ENCODE measurements at places on chromosomes 11 and 22.

DNA sequence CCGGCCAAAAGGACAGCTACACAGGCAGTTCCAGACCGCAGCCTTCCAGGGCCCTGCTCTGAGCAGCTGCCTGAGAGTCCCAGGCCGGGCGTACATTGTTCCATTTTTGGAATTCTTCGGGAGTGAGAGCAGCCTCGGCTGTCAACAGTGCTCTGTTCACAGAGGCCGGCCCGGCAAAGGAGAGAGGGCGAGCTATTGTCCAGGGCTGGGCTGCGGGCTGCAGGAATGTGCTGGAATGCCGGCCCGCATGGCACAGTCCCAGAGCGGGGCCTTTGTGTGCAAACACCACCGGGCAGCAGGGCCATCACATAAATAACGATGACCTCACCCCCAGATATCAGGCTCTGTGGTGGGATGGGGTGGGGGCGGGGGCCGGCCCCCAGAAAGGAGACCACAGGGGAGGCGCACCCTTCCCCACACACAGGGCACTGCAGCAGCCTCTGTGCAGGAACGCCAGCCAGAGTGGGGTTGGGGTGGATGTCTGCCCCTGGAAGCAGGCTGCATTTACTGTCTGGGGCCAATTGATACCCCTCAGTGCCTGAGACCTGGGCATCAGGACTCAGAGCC lies 15.8 kb downstream of the LINC01488 start:
- no peak for DNase-seq

GRCh38 chr11:77067861-77068443 lies 1.2 kb downstream of the CAPN5 start:
- DNase-seq = no peak

DNA sequence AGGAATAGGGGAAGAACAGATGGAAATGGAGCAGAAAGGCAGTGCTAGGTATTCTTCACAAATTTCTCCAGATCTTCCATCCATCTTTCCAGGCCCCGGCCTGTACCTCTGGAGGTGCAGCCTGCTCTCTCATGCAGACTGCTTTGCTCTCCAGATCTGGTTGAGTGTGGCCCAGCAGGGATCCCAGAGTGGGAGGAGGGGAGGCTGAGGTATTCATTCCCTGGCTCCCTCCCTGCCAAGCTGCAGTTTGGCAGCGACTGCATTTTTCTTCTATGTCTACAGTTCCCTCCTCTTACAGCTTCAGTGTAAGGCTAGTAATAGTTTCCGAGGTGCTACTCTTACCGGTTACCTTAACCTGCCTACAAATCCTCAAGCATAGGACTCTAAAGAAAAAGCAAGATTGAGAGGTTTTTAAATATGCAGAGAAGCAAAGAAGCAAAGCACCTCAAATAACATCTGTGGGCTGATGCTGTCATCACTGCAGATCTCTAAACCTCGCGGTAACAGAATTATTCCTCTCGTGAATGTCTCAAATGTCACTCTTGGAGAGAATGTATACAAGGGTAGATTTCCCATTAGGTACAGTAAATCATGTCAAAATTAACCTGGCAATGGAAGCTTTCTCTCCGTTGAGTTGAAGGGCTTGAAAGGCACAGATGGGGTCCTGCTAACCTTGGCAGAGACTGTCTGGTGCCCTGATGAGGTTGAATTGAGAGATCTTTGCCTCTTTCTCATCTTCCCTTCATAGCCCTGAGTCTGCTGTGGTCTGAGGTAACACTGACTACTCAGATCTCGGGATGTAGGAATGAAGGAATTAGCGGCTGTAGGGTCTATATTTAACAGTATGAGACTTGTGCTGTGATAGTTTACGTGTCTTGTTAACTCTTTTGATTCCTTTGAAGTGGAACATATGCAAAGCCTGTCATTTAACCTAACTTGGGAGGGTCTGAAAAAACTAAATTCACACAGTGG lies 297.9 kb upstream of the C11orf87 start:
- DNase-seq = no peak

DNA sequence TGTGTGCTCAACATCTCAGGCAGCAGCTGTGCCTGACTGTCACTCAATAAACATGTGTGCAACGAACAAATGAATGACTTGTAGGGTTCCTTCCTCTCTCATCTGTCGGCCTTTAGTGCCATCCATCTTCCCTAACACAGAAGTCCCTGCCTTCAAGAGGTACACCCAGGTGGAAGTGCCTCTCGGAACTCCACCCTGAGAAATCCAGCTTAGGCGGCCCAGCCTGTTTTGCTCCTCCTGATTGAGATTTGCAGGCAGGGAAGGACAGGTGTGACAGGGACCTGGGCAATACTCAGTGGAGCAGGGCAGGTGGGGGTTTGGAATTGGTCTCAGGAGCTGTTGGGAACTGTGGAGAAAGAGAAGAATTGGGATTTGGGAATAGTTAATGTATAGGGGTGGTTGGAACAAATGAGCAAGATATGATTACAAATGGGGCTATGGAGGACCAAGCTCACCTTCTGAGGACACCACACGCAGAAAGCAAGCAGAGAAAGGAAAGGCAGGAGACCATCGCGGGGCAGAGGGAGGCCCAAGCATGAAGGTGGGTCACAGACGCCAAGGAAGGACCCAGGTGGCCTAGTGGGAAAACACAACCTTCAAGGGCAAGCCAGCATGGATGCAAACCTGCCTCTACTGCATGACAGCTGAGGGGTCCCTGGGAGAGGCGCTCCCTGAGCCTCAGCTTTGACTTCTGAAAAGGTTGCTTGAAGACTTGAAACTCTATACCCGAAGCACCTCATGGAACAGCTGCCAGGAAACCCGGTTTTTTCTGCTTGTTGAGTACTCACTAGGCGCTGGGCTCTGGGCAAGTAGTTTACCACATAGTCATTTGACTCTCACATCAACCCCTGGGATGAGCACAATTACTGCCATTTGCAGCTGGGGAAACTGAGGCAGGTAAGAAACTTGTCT lies 40.9 kb upstream of the ANO1 start:
- DNase-seq = no peak

GRCh38 chr11:31780078-31780477 lies 31.0 kb downstream of the PAX6 start:
- DNase-seq = no peak

GRCh38 chr11:14503023-14503422 lies 3.4 kb upstream of the COPB1 start:
- DNase-seq = no peak

- DNase-seq = no peak
Observed at GRCh38 chr11:22787551-22788162, 41.9 kb downstream of the SVIP start.

DNA sequence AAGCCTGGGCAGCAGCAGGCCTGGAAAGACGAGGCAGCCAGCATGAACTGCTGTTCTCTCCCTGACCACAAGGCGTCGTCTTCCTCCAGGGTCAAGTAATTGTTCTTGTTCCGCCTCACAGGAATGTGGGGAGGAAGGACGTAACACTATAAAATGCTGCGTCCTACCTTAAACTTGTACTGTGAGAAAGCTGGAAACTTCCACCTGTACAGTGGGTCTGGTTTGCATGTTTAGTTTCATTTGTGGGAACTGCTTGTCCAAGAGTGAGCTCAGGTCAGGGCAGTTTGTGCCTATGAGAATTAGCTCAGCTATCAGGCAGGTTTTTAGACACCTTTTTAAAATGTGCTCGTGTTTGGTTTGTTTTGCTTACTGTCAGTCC lies 55.2 kb downstream of the PANX1 start:
- no peak for DNase-seq

- no peak for DNase-seq
Observed at GRCh38 chr11:81870066-81870412, 863.6 kb downstream of the FAM181B start.

DNA sequence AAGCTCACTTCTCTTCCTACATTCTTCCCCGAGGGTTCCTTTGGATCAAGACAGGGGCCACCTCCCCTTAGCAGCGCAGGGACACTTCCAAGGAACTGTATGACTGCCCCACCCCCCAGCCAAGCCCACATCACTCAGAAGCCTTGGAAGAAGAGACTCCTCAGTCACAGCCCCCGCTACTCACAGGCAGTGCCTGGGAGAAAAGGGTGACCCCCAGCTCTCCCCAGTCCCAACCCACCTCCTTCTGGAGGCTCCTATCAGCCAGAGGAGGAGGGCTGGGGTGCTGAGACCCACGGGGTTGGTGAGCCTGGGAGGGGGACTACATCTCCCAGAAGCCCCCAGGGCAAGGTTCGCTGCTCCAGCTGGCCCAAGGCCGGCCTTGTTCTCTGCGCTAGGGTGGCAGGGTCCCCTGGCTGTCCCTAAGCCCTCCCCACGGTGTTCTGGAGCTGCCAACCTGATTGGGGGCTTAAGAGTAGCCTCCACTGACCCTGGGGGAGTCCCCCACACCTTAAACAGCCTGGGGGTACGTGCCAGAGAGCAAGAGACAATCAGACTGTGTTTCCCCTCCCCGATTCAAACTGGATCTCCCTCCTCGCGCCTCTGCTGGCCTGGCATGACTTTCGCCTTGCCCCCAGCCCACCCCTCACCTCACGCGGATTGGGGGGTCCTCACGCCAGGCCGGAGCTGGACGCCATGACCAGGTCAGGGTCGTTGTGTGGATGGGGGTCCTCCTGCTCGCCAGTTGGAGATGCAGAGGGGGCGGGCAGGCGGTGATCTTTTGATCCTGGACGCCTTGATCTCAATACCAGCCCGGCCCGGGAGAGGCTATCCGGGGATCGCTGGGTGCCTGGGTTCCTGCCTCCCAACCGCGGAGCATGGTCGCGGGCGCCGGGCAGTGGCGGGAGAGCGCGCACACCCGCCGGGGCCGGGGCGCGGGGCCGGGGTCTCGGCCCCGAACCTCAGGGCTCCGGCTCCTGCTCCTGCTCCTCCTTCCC lies 838 bp downstream of the BCL9L start:
- no peak for DNase-seq

DNA sequence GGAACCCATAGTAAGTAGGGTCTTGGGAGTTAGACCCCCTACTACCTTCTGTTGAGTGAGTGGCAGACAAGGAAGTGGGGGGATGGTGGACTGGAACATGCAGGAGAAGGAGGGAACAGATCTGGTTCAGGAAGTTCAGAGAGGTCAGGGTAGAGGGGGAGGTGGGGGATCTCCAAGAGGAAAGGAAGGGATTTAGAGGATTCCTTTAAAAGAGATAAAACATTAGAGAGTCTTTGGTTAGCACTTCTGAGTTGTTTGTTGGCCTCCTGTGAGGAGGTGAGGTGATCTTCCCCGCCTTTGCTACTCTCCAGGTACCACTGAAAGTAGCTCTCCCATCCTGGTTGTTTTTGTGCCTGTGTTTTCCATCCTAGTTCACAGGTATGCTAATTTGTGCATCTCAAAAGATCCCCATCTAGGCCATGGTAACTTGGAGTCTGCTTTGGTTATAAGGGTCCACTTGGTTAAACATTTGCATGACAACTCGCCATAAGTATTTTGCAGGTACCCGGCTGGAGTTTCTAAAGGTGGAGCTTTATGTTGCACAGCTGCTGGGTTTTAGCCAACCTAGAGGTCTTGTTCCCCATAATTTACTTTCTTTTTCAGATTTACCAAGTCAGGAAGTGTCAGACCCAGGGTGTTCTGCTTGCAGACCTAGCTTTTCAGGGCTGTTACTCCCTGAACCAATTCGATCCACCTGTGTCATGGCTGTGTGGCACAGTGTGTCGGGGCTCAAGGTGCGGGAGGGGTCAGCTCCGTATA lies 79.3 kb upstream of the SORL1 start:
- no peak for DNase-seq

DNA sequence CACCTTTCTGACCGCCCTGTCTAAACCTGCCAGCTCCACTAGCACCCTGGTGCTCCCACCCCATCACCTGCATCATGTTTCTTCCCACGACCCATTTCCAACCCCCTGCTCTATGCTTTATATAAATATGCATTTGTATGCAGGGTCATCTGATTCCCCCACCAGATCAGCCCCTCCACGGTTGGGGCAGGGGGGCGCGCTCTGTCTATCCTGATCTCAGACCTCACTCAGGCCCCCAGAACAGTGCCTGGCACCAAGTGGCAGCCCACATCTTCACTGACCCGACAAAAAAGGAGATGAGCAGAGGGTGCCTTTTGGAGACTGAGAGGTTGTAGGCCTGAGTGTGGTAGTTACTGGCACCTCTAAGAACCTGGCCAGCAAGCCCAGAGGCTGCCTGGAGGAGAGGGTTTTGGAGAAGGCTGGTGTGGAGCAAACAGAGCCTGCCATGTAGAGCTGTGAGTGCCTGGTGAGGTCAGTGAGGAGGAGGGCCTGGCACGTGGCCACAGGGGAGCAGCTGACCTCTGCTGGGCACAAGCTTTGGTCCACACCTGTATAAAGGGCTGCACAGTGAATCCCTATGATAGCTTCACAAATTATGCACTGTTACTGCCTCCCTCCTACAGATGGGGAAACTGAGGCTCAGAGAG lies 86.3 kb upstream of the RTL6 start:
- DNase-seq = no peak

DNA sequence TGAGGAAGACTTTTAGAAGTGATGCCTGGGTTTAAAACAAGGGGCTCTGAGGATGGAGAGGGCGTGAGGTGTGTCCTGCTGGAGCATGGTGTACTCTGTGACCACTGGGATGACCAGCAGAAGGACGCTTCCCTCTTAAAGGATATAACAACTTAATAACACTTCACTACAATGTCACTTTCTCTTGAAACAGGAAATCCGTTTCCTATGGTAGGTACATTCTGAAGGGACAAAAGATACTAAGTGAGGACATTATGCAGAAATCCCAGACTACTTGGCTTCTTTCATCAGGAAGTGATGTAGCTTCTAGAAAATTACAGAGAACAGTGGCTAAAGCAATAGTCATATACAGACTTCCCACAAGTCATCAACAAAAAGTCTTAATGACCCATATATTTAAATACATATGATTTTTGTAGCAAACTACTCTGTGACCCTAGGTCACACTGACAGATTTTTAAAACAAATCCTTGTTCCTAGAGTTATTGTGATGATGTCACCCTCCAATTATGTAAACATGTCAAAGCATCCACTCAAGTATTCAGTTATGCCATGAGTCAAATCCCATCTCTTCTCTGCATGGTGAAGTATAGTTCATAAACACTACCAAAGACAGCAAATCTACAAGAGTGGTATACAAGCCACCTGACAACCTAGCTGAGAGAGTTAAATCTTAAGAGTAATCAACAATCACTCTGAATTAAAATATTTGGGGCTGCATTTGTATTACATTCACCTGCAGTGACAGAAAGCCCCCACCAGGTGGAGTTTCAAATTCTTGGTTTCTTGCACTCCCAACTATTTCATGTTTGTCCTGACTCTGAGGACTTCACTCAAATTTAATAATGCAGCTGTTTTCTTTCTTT lies 32.8 kb downstream of the PITPNB start:
- no peak for DNase-seq

All from activated CD8-positive, alpha-beta memory T cell treated with anti-CD3 and anti-CD28 coated beads for 48 hours (primary cell).